DND-41 (cell line): ENCODE measurements at places on chromosomes 1 and 21.

DNA sequence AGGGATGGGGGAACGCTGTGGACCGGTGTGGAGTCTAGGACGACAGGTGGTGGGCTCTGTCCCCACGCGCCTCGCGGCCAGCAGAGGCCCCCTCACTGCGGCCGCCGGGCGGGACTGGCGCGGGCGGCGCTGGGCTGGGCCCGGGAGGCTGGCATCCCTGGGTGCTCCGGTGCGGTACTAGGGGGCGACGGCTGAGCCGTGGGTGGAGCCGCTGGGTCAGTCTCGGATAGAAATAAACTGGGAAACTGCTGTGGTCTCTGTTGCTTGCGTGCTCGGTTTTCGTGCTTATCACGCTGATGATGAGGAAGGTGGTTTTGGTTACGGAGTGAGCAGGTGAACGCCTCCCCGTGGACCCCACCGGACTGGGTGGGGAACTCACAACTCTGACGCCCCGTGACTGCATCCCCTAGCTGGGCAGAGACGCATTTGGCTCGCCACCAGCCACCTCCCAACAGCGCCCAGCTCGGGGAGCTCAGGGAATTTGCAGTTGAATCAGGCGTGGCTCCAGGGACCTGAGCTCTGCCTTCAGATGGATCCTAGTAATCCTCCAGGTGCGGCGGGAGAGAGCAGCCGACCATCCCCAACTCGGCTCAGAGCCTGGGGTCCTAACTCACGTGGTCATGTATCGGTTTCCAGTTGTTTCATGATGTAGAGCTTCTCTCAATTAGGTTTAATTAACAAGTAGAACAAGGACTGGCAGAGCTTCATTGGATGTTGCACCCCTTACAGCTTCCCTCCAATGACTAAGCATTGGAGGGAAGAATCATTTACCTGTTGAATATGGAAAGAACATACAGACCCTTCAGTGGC, 32.1 kb downstream of the HSD17B7 start:
- H3K4me3 ChIP-seq: no peak overlapping the region
- H3K27ac ChIP-seq: no peak overlapping the region
- H3K36me3 ChIP-seq: no peaks in the 10 kb centered on the region
- no peaks in the 10 kb centered on the region for H3K4me1 ChIP-seq
- no peaks in the 10 kb centered on the region for H3K27me3 ChIP-seq
- DNase-seq: no peak

- no peak overlapping the region for H3K27ac ChIP-seq
- H3K4me1 ChIP-seq: no peaks in the 10 kb centered on the region
- H3K27me3 ChIP-seq: peaks cover 45% of the 10 kb centered on the region
- DNase-seq: no peak
- H3K36me3 ChIP-seq: no peaks in the 10 kb centered on the region
These were observed 37.6 kb upstream of the KIRREL1 start for GRCh38 chr1:157955857-157956256.

GRCh38 chr1:221454096-221454495, 287.8 kb downstream of the DUSP10 start:
- no peak for DNase-seq
- H3K27me3 ChIP-seq: no peaks in the 10 kb centered on the region

DNA sequence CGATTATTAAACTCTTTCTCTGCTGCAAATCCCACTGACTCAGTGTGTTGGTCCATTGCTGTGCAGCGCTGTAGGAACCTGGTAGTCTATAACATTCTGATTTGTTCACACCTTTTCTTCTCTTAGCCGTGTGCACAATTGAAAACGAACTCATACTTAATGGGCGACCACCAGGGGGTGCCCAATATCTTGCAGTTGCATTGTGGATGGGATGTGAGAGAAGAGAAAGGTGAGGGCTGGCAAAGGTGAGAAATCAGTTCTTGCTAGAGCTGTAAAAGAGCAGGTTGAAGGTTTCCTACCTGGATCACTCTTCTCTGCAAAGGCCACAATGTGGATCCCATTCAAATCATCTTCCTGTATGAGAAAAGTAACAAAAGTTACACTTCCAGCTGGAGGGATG, 51.0 kb downstream of the CASQ2 start:
- H3K27ac ChIP-seq: no peak overlapping the region
- no peak overlapping the region for H3K4me3 ChIP-seq
- H3K27me3 ChIP-seq: no peaks in the 10 kb centered on the region
- H3K36me3 ChIP-seq: no peaks in the 10 kb centered on the region
- H3K4me1 ChIP-seq: no peaks in the 10 kb centered on the region
- peak; percentile 52 for DNase-seq

DNA sequence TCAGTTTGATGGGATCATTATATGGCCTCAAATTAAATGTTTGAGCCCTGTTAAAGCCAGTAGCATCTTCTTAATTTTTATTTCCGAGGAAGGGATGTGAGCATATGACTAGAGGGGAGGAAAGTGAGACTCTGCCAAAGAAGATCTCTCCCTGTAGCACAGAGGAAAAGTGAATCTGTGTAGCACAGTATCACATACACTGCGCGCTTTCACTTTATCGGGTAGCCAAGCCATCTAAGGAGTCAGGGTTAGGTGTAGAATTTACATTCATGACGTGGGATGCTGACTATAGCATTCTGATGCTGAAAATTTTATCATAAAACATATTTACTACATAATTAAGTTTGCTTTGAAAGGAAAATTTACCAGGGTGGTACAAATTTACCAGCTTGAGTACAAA, 24.0 kb downstream of the LRRC8D start:
- H3K4me3 ChIP-seq: no peak overlapping the region
- H3K4me1 ChIP-seq: peaks cover 62% of the 10 kb centered on the region
- no peaks in the 10 kb centered on the region for H3K27me3 ChIP-seq
- DNase-seq: no peak

GRCh38 chr1:216632980-216633379, 90.2 kb downstream of the ESRRG start:
- H3K36me3 ChIP-seq: no peaks in the 10 kb centered on the region
- no peaks in the 10 kb centered on the region for H3K4me1 ChIP-seq
- no peak for DNase-seq
- H3K27ac ChIP-seq: no peak overlapping the region
- H3K27me3 ChIP-seq: no peaks in the 10 kb centered on the region

DNA sequence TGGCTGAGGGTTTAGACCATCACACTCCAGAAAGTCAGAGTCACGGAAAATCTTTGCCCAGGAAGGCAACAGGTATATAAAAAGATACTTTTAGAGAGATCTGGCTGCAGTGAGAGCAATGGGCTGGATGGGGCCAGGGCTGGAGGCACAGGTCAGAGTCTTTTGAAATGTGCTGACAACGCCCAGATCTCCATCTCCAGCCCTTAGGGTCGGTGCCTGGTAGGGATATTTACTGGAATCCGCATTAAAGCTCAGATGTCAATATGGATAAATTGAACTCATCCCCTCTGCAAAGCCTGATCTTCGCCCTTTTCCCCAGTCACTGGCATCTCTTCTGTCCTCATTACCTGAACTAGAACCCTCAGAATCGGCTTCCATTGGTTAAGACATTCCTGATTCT, 82.2 kb downstream of the BCAR3 start:
- H3K4me3 ChIP-seq: no peak overlapping the region
- no peaks in the 10 kb centered on the region for H3K4me1 ChIP-seq
- H3K27me3 ChIP-seq: no peaks in the 10 kb centered on the region
- DNase-seq: no peak

- H3K27ac ChIP-seq: no peak overlapping the region
- H3K27me3 ChIP-seq: peaks cover 13% of the 10 kb centered on the region
- no peaks in the 10 kb centered on the region for H3K36me3 ChIP-seq
These were observed 140.6 kb upstream of the GRIK3 start for GRCh38 chr1:37174876-37175275.
